H9 (cell line): ENCODE measurements at places on chromosomes 13 and 19. TPM values are rescaled to one million over a fixed set of nuclear protein-coding genes. Genes with fewer than 3 reads are reported as not detected.

Gene CADM4
- total RNA-seq, result 10.2 and 12.5 TPM in 2 replicates

Gene PCDH20
- 0.29 and 0.33 TPM in 2 replicates for total RNA-seq

Gene MEIOSIN
- total RNA-seq, result 0.07 TPM in 1 of 2 replicates, not detected in the other

Gene SOX1
- total RNA-seq, result 0.09 and 0.17 TPM in 2 replicates

Gene DLEU7
- total RNA-seq, result 1.5 and 1.8 TPM in 2 replicates

Gene MISP
- total RNA-seq, result 0.44 and 0.83 TPM in 2 replicates

Gene SCAMP4
- 65.0 and 69.0 TPM in 2 replicates for total RNA-seq

Gene CRB3
- total RNA-seq, result 31.4 and 32.1 TPM in 2 replicates

Gene TSPAN16
- not detected in 2 replicates for total RNA-seq

Gene IFNL1
- total RNA-seq, result not detected in 2 replicates

Gene PSG3
- not detected in 2 replicates for total RNA-seq

Gene ZNF234
- total RNA-seq, result 12.4 TPM in 2 replicates

Gene PRR20A
- total RNA-seq, result not detected in 2 replicates

Gene ZNF429
- 11.2 and 12.1 TPM in 2 replicates for total RNA-seq

Gene ONECUT3
- 0.04 and 0.07 TPM in 2 replicates for total RNA-seq

Gene LPAR6
- total RNA-seq, result 4.2 and 4.3 TPM in 2 replicates

Gene NRTN
- 4.5 and 4.6 TPM in 2 replicates for total RNA-seq

Gene NPAS1
- total RNA-seq, result 17.8 and 20.0 TPM in 2 replicates

Gene YJEFN3
- 15.7 and 16.6 TPM in 2 replicates for total RNA-seq

Gene KIRREL2
- 3.1 and 3.6 TPM in 2 replicates for total RNA-seq

Gene PEAK3
- not detected in 2 replicates for total RNA-seq

Gene NUFIP1
- total RNA-seq, result 17.0 and 17.1 TPM in 2 replicates

Gene SNRNP70
- total RNA-seq, result 292 and 295 TPM in 2 replicates

Gene MBD3L3
- not detected in 2 replicates for total RNA-seq

Gene CDK8
- total RNA-seq, result 16.2 and 18.1 TPM in 2 replicates

Gene NAPSA
- total RNA-seq, result 0.33 and 0.44 TPM in 2 replicates

Gene KLK14
- 0.26 and 0.46 TPM in 2 replicates for total RNA-seq

Gene TFDP1
- 109 and 111 TPM in 2 replicates for total RNA-seq

Gene JSRP1
- total RNA-seq, result 0.90 and 1.1 TPM in 2 replicates

Gene KLHL26
- 9.8 and 10.7 TPM in 2 replicates for total RNA-seq

Gene MAMSTR
- total RNA-seq, result 1.4 and 1.6 TPM in 2 replicates

Gene GSX1
- total RNA-seq, result not detected in 2 replicates

Gene CEACAM19
- 3.5 and 4.6 TPM in 2 replicates for total RNA-seq

Gene TPGS1
- 7.4 and 8.1 TPM in 2 replicates for total RNA-seq

Gene KCNC3
- total RNA-seq, result 15.2 and 17.3 TPM in 2 replicates

Gene DCT
- total RNA-seq, result not detected in 2 replicates

Gene SMIM24
- total RNA-seq, result 1.3 and 1.9 TPM in 2 replicates
